Colonic mucosa (tissue), 4 donors: ENCODE measurements at places on chromosomes 5 and 9.

GRCh38 chr5:124894541-124894940, 148.1 kb upstream of the ZNF608 start:
- no peak for DNase-seq

GRCh38 chr9:98750364-98751060, 41.8 kb upstream of the GABBR2 start:
- DNase-seq, result no peak

GRCh38 chr5:107121793-107122519, 548.8 kb downstream of the EFNA5 start:
- no peak for DNase-seq

DNA sequence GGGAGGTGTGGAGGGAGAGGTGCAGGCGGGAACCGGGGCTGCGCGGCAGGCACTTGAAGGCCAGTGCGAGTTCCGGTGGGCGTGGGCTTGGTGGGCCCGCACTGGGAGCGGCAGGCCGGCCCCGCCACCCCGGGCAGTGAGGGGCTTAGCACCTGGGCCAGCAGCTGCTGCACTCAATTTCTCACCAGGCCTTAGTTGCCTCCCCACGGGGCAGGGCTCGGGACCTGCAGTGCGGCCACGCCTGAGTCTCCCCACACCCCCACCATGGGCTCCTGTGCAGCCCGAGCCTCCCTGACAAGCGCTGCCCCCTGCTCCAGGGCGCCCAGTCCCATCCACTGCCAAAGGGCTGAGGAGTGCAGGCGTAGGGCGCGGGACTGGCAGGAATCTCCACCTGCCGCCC, 284.5 kb downstream of the DEPDC1B start:
- DNase-seq, result no peak

GRCh38 chr9:72383978-72384709, 19.1 kb upstream of the ZFAND5 start:
- DNase-seq, result no peak

- no peak for DNase-seq
These were observed 12.9 kb downstream of the PLPP7 start for GRCh38 chr9:131302244-131303075.

GRCh38 chr5:9198394-9198793, 347.5 kb downstream of the SEMA5A start:
- no peak for DNase-seq
